ENCODE measurements at places on chromosomes 7 and 10.

DNA sequence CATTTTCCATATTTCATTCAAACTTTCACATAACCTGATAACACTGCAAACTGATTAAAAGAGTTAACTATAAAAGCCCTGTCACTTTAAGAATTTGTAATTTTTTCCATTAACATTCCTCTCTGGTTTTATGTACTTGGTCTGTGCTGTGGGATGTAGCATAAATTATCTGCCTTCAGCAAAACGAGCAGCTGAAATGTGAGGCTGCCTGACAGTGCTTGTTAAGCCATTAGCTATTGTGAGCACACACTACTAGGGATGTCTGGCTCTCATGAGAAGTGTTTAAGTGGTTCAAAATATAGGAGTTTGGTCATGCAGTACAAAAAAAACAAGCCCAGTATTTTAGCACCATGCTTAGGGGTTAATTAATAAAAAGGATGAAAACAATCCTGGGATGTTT lies 63.0 kb downstream of the HOXA1 start:
- DNase-seq: no peak

GRCh38 chr10:106873770-106874603 lies 290.5 kb downstream of the SORCS1 start:
- DNase-seq: no peak

GRCh38 chr7:157211690-157212089 lies 73.0 kb downstream of the UBE3C start:
- no peak for DNase-seq

DNA sequence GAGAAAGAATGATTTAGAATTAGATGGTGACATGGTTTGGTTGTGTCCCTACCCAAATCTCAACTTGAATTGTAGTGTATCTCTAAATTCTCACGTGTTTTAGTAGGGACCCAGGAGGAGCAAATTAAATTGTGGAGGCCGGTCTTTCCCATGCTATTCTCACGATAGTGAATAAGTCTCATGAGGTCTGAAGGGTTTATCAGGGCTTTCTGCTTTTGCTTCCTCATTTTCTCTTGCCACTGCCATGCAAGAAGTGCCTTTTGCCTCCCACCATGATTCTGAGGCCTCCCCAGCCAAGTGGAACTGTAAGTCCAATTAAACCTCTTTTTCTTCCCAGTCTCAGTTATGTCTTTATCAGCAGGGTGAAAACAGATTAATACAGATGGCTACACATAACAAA lies 167.4 kb upstream of the SVIL start:
- DNase-seq: no peak

DNA sequence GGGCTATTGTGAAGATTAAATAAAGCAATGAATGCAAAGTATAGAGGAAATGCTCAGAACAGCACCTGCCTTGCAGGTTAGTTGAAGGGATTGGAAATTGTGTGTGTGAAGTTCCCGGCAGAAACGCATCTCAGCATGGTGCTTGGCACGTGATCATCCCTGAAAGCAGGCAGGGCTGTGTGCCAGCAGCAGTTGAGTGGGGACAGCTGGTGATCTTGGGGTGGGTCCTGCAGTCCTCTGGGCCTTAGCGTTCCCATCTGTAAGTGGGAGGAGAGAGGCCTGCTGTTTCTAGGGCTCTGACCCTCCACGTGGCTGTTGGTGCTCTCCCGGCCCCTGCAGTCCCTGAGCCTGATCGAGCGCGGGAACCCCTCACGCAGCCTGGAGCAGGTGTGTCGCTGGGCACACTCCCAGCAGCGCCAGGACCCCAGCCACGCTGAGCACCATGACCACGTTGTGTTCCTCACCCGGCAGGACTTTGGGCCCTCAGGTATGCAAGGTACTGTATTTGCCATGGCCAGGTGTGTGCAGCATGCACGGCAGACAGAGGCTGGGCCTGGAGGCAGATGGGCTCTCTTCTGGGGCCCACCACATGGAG lies 55.3 kb downstream of the TBATA start:
- DNase-seq: no peak

DNA sequence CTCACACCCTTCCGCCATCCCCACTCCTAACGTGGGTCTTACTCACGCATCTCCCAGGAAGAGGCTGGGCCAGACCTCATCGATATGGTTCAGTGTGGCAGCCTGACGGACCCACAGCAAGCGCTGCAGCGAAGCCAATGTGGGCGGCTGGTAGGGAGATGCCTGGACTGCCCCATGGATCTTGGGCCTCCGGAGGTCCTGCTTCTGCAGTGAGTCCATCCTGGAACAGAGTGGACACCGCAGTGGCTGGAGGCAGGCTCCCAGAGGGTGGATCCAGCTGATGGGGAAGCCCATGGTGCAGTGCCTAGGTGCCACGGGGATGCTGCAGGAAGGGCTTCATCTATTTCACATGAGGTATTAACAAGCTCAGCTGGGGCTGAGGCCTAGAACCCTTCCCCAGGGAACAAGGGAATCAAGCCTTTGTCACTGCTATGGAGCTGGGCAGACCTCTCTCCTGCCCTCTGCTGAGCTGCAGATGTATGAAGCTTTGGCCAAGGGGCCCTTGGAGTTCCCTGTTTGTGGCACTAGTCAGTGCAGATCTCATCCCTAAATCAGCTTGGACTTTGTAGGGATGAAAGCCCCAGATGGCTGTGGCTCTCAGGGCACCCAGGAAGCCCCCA lies 13.7 kb upstream of the SAMD8 start:
- DNase-seq: no peak

- no peak for DNase-seq
Measured at GRCh38 chr7:39044489-39044888, 66.8 kb downstream of the POU6F2 start.

DNA sequence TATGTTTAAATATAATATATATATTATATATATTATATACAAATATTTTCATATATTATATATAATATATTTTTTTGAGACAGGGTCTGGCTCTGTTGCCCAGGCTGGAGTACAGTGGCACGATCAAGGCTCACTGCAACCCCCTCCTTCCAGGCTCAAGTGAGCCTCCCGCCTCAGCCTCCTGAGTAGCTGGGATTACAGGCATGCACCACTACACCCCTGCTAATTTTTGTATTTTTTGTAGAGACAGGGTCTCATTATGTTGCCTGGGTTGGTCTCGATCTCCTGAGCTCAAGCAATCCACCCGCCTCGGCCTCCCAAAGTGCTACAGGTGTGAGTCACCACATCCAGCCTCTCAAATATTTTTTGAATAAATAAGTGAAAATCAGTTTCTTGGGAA lies 215.5 kb downstream of the GATA3 start:
- no peak for DNase-seq

DNA sequence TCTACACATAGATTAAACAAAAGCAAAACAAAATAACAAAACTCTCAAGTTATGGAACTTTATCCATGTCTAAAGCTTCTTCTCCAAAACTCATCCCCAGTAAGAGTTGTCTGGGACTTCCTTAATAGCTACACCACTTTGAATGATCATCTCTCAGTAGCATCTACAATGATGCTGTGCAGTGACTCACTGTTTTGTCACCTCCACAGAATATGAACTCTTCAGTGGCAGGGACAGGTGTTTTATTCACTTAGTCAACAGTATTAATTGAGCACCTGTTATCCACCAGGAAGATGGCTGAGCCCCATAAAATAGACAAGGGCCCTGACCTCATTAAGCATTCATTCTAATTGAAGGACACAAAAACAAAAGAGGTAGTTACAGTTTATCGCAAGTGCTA lies 350.7 kb downstream of the ELMO1 start:
- DNase-seq: no peak

DNA sequence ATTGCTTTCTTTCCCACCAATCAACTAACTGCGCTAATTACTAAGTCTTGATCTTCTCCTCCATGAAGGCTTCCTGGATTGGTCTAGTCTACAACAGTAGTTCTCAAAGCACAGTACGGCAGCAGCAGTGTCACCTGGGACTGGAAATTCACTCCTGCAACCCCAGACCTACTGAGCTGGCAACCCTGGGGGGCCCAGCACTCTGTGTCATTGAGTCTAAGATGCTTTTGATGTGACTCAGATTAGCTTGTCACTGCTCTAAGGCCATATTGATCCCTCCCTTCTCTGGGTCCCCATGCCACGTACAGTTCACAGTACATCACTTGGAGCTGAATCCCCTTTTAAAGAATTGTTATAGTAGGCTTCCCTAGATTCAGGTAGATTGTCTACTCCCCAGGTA lies 65.7 kb upstream of the KMT2C start:
- no peak for DNase-seq

DNA sequence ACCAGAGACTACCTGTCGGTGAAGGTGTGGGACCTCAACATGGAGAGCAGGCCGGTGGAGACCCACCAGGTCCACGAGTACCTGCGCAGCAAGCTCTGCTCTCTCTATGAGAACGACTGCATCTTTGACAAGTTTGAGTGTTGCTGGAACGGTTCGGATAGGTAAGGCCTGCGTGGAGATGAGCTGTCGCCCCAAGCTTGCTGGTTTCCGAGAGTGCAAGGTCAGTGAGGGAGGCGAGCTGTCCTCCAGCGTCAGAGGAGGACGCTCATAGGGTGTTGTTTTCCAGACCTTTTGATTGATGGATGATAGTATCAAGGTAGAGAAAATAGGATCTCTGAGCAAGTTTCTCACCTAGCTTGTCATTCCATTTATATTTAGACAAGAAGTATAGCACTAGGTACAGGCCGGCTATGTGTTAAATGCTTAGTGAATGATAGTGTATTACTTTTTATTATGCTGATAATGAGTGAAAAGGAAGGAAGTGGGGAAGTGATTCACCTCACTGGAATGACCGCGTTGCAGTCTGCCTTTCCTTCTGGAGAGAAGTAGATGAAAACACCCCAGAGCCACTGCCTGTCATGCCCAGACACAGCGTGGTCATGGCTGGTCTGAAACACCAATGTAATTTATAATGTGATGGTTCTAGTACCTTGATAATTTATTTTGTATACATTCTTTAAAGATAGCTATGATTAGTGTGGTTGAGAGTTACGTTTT lies 33.9 kb downstream of the BNIP3 start:
- DNase-seq: no peak

DNA sequence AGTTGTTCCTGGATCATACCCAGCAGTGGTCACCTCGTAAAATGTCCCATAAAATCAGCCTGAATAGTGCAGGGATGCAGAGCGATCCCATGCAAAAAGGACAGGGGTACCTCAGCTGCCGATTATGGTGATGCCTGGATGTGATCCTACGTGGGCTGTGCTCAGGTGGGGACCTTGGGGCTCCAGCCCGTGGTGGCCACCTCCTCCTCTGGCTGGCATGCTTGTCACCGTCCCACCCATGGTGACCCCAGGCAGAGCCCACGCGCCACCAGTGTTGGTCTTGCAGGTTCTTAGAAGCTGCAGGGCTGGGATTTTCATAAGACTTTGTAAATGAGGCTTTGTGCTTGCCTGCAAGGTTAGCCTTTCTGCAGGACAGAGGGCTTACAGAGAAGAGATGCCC lies 97.2 kb downstream of the GLRX3 start:
- no peak for DNase-seq

DNA sequence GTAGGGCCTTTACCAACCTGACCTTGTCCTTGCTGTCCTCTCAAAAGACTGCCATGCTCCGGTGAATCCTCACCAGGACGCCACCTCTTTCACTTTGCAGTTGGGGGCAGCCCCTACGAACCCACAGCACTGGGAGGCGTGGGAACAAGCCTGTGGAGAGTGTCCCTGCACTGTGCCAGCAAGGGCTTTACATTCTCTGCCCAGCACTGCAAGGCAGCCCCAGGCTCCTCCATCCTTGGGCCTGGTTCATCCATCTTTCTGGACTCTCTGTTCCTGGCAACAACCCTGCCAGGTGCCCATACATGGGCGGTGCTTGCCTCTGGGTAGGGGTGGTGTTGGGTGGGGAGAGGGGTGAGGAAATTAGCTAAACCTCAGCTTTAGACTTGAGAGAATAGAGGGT lies 1.4 kb downstream of the CHAT start:
- DNase-seq: no peak

DNA sequence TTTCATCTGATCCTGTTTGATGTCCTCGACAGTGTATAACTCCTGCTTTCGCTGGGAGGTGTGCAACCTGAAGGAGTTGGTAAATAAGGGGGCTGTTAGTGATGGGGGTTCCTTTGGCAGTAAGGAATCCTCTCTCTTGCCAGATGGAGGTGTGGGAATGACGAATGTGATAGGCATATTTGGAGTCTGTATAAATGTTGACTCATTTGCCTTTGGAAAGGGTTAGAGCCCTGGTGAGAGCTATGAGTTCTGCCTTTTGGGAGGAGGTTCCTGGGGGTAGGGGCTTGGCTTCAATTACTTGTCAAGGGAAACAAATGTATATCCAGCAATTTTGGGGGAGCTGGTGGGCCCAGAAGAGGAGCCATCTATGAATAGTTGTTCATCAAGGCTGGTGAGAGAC lies 11.4 kb upstream of the CHST3 start:
- no peak for DNase-seq

GRCh38 chr7:34747176-34747781 lies 89.3 kb downstream of the NPSR1 start:
- no peak for DNase-seq

- no peak for DNase-seq
Measured at GRCh38 chr7:133846203-133846945, 280.8 kb upstream of the LRGUK start.

GRCh38 chr7:147774461-147774860 lies 816.1 kb upstream of the C7orf33 start:
- no peak for DNase-seq

- DNase-seq: no peak
Measured at GRCh38 chr7:12670000-12670729, 17.3 kb upstream of the ARL4A start.

DNA sequence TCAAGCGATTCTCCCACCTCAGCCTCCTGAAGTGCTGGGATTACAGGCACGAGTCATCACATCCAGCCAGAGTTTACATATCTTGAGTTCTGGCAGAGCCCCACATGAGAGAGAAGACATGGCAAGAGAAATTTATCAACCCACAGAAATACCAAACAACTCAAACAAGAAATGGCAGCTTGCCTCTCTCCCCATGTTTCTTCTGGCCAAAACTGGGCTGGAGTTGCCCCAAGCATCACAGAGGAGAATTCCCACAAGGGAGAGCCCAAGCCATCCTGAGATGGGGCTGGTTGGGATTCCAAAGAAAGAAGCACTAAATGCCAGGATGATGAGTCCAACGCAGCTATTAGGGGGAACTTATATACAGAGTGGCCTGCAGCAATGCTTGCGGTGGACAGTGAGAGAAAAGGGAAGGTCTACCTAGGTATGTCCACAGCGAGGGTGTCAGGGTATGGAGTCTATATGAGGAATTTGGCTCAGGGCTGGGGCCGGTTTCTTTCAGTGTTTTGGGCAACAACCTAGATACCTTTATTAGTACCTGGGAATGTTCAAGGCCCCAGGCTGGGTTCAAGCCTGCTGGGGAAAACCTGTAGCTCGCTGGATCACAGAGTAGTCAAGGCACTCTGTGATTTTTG lies 14.5 kb upstream of the PAX4 start:
- DNase-seq: no peak

DNA sequence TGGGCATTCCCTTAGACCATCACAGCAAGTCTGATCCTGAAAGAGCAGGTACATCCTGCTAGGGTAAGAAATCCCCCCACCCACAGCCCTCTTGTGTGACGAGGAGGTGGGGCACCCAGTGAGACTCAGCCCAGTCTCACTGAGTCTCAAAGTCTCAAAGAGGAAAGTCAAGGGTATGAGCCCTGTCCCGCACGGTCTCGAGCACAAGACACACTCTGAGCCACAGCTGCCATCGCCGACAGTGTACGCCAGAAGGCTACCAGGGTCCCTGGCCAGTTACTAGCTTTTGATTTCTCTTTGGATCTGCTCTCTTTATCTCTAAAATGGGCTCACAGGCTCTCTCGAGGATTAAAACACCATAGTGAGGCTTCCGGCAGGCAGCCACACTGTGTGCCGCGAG lies 190.2 kb downstream of the TNS3 start:
- no peak for DNase-seq

Measured in amniotic stem cell (primary cell).